ENCODE measurements at places on chromosomes 6 and 20.

GRCh38 chr6:37021356-37022129, 16.1 kb downstream of the FGD2 start:
- peak; percentile 92 for DNase-seq

- no peak for DNase-seq
These were observed 54.1 kb upstream of the PTPRT start for GRCh38 chr20:43243672-43244269.

DNA sequence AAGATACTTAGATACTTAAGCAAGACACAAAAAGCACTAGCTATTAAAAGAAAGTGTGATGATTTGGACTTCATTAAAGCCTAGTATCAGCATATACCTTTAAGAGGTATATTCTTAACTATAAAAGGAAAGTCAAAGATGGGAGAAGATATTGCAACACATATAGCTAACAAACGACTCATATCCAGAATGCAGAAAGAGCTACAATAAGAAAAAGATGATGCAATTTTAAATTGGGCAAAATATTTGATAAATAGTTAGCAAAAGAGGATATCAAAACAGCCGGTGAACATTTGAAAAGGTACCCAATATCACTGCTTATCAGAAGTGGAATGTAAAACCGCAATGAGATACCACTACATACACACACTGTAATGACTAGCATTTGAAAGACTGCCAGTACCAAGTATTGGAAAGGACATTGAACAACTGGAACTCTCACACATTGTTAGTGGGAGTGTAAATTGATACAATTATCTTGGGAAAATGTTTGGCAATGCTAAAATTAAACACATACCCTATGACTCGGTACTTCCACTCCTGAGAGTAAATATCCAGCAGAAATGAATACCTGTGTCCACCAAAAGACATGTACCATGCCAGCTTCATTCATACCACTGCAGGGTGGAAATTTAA, 25.7 kb downstream of the MUC22 start:
- DNase-seq = no peak

- DNase-seq = no peak
These were observed 13.3 kb downstream of the IRF4 start for GRCh38 chr6:404685-405423.

- no peak for DNase-seq
These were observed 54.8 kb downstream of the HFE start for GRCh38 chr6:26142026-26142425.

DNA sequence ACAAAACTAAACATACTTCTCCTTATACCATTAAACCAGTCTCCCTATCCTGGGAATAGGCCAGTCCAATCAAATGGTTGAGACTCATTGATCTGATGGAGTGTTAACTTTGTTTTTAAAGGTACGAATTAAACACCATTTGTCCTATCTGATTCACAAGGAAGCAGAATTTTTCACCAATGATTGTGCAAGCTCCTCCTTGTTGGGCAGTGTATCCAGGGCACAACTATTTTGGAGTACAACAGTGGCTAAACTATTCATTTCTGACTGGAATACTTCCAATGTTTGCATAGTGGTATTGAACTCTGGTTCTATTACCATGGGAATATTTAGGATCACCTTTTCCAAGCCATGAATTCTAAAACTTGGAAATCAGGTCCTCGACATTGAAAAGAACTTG, 5.4 kb upstream of the PPP1R3G start:
- no peak for DNase-seq

DNA sequence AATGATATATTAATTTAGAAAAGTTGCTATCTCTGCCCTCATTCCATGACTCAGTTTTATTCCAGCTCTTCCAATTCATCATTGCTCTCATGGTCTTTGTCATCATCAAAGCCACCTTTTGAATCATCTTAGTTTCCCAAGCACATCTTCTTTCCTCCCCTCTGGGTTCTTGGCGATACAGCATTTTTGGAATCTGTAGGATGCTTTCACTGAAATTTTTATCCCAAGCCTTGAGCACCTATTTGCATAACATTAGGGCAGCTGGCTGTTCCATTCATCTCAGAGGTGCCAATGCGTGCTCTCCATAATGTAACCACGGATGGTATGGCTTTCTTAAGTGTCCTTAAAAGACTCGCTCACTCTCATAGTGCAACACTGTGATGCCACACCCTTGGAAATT, 100.4 kb downstream of the SNX5 start:
- DNase-seq = no peak

DNA sequence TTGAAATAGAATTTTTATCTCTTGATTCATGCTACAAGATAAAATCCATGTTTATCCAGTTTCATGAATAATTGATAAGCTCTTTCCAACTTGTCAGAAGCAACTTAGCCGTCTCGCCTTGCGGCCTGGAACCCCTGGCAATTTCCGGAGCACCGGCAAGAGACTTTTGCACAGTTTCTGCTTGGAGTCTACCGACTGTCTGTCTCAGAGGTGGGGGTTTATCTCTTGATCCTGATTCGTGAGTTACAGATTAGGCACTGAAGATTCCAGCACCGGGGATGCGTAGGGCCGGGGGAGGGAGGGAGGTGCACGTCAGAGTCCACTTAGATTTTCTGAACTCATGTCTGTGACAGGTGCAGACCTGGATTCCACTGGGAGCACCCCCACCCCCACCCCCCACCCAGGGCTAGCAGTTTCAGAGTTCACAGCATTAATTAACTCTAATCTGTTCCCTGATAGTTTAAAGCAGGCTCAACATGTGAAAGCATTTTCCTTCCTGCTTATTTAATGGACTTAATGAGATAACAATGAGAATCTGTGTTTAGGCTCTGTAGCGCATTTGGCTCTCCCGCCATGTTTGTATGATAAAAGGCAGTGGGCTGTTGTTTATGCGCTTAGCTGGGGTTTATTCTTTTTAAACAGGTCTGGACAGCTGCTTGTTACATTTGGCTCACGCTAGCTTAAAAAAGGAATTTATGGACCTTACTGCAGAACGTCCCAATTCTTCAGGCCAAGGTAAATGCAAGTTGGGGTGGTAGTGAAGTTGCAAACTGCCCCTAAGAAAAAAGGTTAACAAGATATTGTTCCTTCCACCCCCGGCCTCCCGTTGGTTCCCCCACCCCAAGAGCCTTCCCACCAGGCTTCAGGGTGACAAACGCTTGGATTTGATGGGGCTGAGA, 8.1 kb upstream of the APCDD1L start:
- DNase-seq = no peak

GRCh38 chr20:36825385-36826104, 50.4 kb upstream of the TLDC2 start:
- DNase-seq = no peak

GRCh38 chr20:9409981-9410380, 104.4 kb upstream of the LAMP5 start:
- no peak for DNase-seq

All from activated CD4-positive, alpha-beta T cell treated with anti-CD3 and anti-CD28 coated beads, Interleukin-2, Interleukin-4, amounts not matched to agents 100 ng/mL and 50 ng/mL, durations not matched to agents 16 hours and 8 hours (primary cell).